Ovary (tissue), 10 donors: ENCODE measurements at places on chromosomes 7 and 10. TPM values are rescaled to one million over a fixed set of nuclear protein-coding genes. Genes with fewer than 3 reads are reported as not detected.

Gene OR2A42
- 0.25 TPM for total RNA-seq

Gene HKDC1
- total RNA-seq, result 0.83 TPM

Gene ARF5
- total RNA-seq, result 132 TPM

Gene NANOS1
- 0.79 TPM for total RNA-seq

Gene TFR2
- 0.79 TPM for total RNA-seq

Gene UBE3C
- total RNA-seq, result 47.5 TPM

Gene CALHM3
- not detected for total RNA-seq

Gene SEM1
- total RNA-seq, result 45.9 TPM

DNA sequence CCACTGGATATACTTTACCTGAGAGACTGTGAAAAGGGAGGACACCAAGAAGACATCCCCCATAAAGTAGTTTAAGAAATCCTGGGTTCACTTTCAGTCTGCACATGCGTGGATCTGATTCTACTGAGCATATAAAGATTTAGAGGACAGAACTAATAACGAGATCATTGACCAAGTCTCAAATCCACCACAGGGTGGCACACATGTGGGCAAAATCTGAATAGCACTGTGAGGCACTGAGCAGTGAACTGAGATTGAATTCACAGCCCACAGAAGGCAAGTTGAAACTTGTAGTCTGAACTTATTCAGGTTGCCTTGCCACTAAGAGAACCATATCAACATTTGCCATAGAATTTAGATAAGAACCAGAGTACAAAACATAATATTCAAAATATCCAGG is 818.6 kb downstream of the GRID1 start:
- no peaks in the 10 kb centered on the region for H3K36me3 ChIP-seq
- H3K4me3 ChIP-seq, result no peak overlapping the region
- no peaks in the 10 kb centered on the region for H3K4me1 ChIP-seq
- H3K27me3 ChIP-seq, result no peaks in the 10 kb centered on the region
- DNase-seq, result no peak

- no peaks in the 10 kb centered on the region for H3K36me3 ChIP-seq
- H3K27ac ChIP-seq, result no peak overlapping the region
- no peak overlapping the region for H3K4me3 ChIP-seq
- no peaks in the 10 kb centered on the region for H3K4me1 ChIP-seq
Measured at GRCh38 chr10:43891241-43891640, 242.6 kb upstream of the ZNF32 start.

DNA sequence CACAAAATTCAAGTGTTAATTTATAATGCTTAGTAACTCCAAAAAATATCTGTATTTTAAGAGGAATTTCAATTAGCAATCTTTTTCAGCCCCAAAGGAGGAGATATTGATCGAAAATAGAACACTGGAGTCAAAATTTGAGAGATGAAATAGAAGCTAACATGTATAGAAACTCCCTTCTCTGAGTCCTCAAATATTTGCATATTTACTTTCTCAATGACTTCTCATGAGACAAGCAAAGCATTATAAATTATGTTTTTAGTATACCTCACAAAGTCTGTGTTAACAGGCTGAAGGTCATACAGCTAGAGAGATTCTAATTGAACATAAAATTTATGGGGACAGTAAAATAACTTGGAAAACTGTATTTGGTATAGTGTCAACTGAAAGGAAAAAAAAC is 260.5 kb downstream of the GPAM start:
- no peaks in the 10 kb centered on the region for H3K4me1 ChIP-seq
- H3K27ac ChIP-seq, result no peak overlapping the region
- H3K4me3 ChIP-seq, result no peak overlapping the region
- no peak for DNase-seq
- H3K36me3 ChIP-seq, result no peaks in the 10 kb centered on the region

DNA sequence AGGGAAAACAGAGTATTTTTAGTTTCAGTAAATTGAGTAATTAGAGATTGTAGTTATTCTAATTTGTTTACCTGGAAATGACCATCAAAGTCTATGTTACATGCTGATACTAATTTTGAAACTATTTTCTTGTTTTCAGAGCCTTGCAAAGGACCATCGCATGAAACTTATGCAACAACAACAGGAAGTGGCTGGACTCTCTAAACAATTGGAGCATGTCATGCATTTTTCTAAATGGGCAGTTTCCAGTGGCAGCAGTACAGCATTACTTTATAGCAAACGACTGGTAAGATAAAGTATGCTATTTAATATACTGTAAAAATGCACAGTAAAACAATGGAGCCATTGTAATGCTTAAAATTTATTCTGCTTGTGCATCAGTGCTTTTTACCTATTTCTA is 78.5 kb downstream of the TRIM24 start:
- H3K4me3 ChIP-seq, result no peak overlapping the region
- DNase-seq, result no peak
- H3K27me3 ChIP-seq, result no peaks in the 10 kb centered on the region
- H3K4me1 ChIP-seq, result no peaks in the 10 kb centered on the region

GRCh38 chr10:114874827-114875411 is 53.3 kb downstream of the FHIP2A start:
- no peaks in the 10 kb centered on the region for H3K27me3 ChIP-seq
- no peak for DNase-seq
- no peak overlapping the region for H3K27ac ChIP-seq
- H3K4me3 ChIP-seq, result no peak overlapping the region
- peaks cover 2% of the 10 kb centered on the region for H3K4me1 ChIP-seq
- H3K36me3 ChIP-seq, result no peaks in the 10 kb centered on the region

- peak; percentile 38 for DNase-seq
- no peaks in the 10 kb centered on the region for H3K27me3 ChIP-seq
- no peak overlapping the region for H3K27ac ChIP-seq
- H3K36me3 ChIP-seq, result no peaks in the 10 kb centered on the region
- H3K4me3 ChIP-seq, result no peak overlapping the region
Measured at GRCh38 chr10:69911613-69912528, 110.2 kb downstream of the COL13A1 start.

GRCh38 chr7:25663877-25664276 is 435.6 kb upstream of the NPVF start:
- peaks cover 15% of the 10 kb centered on the region for H3K4me1 ChIP-seq
- H3K36me3 ChIP-seq, result no peaks in the 10 kb centered on the region
- H3K27ac ChIP-seq, result no peak overlapping the region
- DNase-seq, result no peak

DNA sequence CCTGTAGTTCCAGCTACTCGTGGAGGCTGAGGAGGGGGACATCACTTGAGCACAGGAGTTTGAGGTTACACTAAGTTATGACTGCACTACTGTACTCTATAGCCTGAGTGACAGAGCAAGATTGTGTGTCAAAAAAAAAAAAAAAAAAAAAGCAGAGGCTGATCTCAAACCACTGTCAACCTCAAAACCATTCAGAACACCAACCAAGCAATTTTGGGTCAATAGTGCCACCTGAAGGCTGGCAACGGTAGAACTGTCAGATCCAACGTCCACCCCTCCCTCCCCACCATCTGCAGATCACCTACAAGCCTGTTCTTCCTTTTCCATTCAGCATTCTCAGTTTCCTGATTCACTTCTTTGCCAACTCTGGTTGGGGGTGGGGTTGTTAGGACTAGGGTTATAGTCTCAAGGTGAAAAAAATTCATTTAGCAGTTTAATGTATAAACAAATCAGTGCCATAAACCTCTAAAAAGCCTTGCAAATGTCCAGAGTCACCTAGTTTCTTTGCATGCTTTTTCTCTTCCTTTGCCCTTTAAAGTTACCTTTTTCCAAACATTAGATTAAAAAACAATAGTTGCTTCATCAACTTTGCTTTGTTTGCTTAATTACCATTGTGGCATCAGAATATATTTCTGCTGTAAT is 2.6 kb downstream of the MRPS33 start:
- H3K4me3 ChIP-seq, result no peak overlapping the region
- H3K27me3 ChIP-seq, result no peaks in the 10 kb centered on the region
- H3K36me3 ChIP-seq, result no peaks in the 10 kb centered on the region
- peak; percentile 49 for DNase-seq
- H3K4me1 ChIP-seq, result peaks cover 2% of the 10 kb centered on the region

GRCh38 chr7:47535035-47535703 is 46.7 kb downstream of the TNS3 start:
- H3K27me3 ChIP-seq, result no peaks in the 10 kb centered on the region
- no peak for DNase-seq
- H3K36me3 ChIP-seq, result no peaks in the 10 kb centered on the region

DNA sequence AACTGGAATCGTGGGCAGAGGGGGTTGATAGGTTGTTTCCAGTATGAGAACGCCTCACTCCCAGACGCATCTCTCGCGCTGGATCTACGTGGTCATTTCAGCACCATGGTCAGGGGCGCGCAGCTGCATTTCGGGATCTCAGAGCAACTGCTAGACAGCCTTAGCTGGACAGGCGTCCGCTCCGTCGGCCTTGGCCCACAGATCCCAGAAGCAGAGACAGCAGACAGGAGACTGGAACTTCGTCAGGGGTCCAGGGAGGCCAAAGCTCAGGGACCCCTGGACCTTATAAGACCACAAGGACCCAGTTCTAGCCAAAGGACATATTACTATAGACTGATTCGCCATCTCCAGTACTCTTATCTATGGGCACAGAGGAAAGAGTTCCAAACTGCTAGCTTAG is 5.3 kb downstream of the NEUROG3 start:
- DNase-seq, result peak; percentile 31
- H3K27ac ChIP-seq, result no peak overlapping the region
- no peaks in the 10 kb centered on the region for H3K27me3 ChIP-seq
- H3K36me3 ChIP-seq, result no peaks in the 10 kb centered on the region
- no peak overlapping the region for H3K4me3 ChIP-seq

DNA sequence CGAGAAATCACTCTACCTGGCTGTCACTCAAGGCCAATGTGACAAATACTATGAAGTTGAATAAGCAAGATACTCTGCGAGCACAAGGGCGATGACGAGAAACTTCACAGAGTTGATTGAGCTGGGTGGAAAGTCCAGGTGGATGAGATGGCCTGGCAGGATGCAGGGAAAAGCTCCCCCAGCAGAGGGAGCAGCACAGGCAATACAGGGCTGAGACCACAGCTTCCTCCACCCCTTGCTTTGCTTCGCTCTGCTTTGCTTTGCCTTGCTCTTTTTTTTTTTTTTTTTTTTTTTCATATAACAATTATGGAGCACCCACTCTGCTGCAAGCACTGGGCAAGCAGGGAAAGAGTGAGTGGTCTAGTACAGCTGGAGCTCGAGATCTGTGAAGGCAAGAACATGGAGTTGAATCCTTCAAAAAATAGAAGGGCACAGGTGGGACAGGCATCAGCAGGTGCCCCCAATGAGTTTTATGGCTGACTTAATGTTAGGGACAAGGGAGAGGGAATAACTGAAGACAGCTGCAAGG is 88.3 kb downstream of the CABCOCO1 start:
- no peaks in the 10 kb centered on the region for H3K36me3 ChIP-seq
- H3K27me3 ChIP-seq, result no peaks in the 10 kb centered on the region
- no peak overlapping the region for H3K4me3 ChIP-seq
- peaks cover 6% of the 10 kb centered on the region for H3K4me1 ChIP-seq
- H3K27ac ChIP-seq, result no peak overlapping the region

DNA sequence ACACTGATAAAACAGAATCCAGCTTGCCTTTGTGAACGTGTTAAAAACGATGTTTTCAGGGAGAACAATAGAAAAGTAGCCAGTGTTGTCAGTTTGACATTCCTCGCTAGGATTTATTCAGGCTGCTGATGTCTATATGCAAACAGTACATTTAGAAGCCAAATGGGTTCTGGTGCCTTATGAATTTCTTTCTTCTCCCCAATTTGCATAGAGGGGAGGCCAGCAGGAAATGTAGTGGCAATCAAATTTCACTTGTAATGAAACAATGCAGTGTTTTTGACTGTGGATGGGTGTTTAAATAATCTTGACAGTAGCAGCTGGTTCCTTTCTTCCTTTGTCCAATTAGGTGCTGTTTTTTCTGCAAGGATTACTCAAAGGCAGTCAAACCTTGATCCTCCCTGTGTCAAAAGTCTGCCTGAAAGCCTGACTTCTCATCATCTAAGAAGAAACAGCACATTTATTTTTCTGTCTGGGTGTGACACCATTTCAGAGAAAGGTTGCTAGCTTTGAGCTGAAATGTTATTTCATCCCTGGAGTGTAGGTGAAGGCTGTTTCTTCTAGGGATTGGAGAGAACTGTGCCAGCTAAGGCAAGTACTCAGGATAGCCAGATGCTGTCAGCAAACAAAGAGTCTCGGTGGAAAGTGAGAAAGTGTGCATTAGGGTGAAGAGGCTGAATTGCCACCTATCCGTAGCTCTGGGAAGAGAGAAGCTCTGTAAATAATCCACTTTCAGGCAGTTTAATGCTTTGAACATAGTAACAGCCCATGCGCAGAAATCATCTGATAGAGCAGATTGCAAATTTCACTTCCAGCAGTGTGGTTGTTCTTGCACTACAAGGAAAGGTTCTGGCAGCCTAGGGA is 36.6 kb upstream of the ZNRF2 start:
- peaks cover 3% of the 10 kb centered on the region for H3K4me1 ChIP-seq
- DNase-seq, result no peak
- no peaks in the 10 kb centered on the region for H3K27me3 ChIP-seq
- H3K27ac ChIP-seq, result no peak overlapping the region
- no peak overlapping the region for H3K4me3 ChIP-seq
- no peaks in the 10 kb centered on the region for H3K36me3 ChIP-seq

GRCh38 chr7:155980841-155981240 is 168.6 kb upstream of the SHH start:
- H3K27me3 ChIP-seq, result no peaks in the 10 kb centered on the region
- H3K27ac ChIP-seq, result no peak overlapping the region
- DNase-seq, result no peak
- H3K4me1 ChIP-seq, result no peaks in the 10 kb centered on the region
- no peaks in the 10 kb centered on the region for H3K36me3 ChIP-seq

- H3K27me3 ChIP-seq, result no peaks in the 10 kb centered on the region
- H3K27ac ChIP-seq, result no peak overlapping the region
- H3K36me3 ChIP-seq, result no peaks in the 10 kb centered on the region
- DNase-seq, result peak; percentile 63
- peaks cover 39% of the 10 kb centered on the region for H3K4me1 ChIP-seq
Measured at GRCh38 chr7:2820508-2820934, 23.6 kb downstream of the GNA12 start.

GRCh38 chr7:50303335-50304128 is 984 bp upstream of the IKZF1 start:
- H3K27ac ChIP-seq, result no peak overlapping the region
- H3K36me3 ChIP-seq, result no peaks in the 10 kb centered on the region
- no peak for DNase-seq
- no peaks in the 10 kb centered on the region for H3K27me3 ChIP-seq

- H3K27me3 ChIP-seq, result no peaks in the 10 kb centered on the region
- no peak overlapping the region for H3K27ac ChIP-seq
- no peaks in the 10 kb centered on the region for H3K4me1 ChIP-seq
- H3K4me3 ChIP-seq, result no peak overlapping the region
Measured at GRCh38 chr10:52212062-52212461, 102.0 kb upstream of the DKK1 start.

DNA sequence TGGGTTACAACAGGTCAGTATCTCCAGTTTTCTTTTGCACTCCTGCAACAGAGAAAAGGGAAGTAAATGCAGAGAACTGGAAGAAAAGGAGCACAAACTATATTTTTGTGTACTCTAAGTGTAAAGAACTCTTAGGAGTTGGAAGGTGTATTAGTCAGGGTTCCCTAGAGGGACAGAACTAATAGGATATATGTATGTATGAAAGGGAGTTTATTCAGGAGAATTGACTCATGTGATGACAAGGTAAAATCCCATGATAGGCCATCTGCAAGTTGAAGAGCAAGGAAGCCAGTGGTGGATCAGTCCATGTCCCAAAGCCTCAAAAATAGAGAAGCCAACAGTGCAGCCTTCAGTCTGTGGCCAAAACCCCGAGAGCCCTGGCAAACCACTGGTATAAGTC is 22.6 kb upstream of the RAB18 start:
- H3K4me3 ChIP-seq, result no peak overlapping the region
- no peaks in the 10 kb centered on the region for H3K27me3 ChIP-seq
- H3K36me3 ChIP-seq, result no peaks in the 10 kb centered on the region
- no peak overlapping the region for H3K27ac ChIP-seq
- no peak for DNase-seq
- H3K4me1 ChIP-seq, result no peaks in the 10 kb centered on the region
